ENCODE measurements at places on chromosomes 12 and 14.

GRCh38 chr14:94517641-94518257 is 8.5 kb upstream of the SERPINA12 start:
- DNase-seq, result no peak

DNA sequence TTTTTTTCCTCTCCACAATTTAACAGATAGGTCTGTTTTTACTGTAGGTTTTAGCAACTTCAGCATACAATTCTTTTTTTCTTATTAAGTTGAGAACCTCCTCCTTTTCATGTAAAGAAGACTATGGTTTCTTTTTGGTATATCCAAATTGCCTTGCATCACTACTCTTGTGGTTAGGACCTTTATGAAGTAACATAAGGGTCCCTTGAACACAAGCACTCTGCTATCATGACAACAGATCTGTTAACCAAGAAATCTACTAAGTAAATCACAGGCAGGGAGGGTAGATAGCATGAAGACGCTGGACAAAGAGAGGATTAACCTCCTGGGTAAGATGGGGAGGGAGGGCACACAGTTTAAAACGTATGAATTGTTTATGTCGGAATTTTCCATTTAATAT is 380.6 kb downstream of the CCDC91 start:
- no peak for DNase-seq

GRCh38 chr12:80710727-80711449 is 3.5 kb downstream of the MYF6 start:
- DNase-seq, result no peak

- no peak for DNase-seq
Measured at GRCh38 chr12:131454418-131455217, 256.3 kb upstream of the SFSWAP start.

GRCh38 chr12:96720363-96720705 is 186.7 kb upstream of the NEDD1 start:
- no peak for DNase-seq

DNA sequence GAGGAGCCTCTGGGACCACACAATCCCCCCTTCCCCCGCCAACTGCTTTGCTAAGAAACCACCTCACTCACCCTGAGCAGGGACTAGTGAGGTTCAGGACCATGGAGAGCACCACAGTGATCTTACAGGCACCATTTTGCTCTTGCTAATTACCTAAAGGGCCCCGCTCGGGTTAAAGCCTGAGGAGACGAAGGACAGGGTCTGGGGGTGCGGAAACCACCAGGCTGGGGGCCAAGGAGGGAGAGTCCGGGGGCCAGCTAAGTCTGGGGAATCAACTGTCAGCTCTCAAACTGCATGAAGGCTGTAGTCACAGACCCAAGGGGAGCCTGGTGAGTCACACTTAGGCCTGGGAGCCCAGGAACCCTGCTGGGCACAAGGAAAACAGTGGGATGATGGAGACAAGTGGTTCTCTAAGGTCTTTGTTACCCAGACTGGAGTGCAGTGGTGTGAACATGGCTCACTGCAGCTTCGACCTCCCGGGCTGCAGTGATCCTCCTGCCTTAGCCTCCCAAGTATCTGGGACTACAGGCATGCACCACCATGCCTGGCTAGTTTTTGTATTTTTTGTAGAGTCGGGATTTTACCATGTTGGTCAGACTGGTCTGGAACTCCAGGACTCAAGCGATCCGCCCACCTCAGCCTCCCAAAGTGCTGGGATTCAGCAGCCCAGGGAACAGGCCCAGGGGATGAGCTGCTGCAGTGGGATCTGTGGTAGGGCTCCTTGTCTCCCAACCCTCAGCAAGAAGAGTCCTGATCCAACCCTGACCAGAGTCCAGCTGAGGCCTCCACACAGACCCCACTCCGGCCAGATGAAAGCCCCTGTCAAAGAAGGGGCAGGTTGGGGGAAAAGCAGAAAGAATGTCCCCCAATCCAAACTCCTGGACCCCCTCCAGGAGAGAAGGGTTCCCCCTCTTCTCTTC is 98.8 kb downstream of the CALM1 start:
- no peak for DNase-seq

DNA sequence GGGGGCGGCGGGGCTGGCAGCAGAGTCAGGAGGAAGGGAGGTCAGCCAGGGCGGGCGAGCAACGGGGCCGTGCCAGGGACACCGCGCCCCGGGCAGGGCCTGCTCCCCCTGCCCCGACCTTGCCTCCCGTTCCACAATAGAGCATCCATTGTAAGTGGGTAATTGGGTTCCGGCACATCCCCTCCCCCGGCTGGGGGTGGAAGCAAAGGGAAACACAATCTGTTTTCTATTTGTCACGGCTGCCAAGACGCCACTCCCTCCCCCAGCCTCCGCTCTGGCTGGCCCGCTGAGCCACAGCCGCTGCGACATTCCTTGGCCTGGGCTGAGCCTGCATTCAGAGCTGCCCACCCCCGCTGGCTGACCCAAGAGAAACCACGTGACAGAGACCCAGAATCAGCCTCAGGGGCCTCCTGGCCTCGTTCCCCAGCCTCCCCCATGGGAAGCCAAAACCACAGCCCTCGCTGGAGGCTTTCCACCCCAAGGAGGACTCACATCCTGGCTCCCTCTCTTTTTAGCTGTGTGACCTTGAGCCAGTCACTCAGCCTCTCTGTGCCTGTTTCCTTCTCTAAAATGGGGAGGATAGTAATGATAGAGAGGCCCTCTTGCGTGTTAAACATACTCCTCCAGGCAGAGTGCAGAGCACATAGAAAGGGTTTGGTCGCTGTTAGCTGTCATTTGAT is 117.6 kb downstream of the SCARB1 start:
- DNase-seq, result peak; percentile 36

DNA sequence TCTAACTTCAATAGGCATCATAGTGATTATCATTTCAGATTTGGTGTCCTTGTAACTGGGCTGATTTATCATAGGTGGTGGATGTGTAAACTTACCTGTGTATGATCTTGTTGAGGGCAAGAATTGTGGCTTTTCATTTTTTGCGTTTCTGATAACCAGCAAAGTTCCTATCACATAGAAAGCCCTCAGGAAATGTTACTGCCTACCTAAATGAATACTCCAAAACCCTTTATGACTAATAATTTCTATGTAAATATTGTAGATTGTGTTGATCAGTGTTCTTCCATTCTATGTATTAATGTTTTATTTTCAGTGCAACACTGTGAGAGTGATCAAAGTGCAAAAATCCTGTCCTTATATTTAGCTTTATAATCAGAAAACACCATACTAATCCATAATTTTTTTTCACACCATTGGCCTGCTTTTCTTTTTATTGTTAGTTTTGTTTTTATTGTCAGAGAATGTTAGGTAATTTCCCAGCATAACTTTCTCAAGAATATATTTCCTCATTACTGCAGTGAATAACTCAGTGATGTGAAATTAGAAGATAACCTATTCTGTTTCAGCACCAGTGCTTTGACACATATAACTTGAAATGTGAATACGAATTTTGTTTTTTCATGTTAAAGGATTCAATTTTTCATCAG is 94.1 kb downstream of the GPHN start:
- no peak for DNase-seq

DNA sequence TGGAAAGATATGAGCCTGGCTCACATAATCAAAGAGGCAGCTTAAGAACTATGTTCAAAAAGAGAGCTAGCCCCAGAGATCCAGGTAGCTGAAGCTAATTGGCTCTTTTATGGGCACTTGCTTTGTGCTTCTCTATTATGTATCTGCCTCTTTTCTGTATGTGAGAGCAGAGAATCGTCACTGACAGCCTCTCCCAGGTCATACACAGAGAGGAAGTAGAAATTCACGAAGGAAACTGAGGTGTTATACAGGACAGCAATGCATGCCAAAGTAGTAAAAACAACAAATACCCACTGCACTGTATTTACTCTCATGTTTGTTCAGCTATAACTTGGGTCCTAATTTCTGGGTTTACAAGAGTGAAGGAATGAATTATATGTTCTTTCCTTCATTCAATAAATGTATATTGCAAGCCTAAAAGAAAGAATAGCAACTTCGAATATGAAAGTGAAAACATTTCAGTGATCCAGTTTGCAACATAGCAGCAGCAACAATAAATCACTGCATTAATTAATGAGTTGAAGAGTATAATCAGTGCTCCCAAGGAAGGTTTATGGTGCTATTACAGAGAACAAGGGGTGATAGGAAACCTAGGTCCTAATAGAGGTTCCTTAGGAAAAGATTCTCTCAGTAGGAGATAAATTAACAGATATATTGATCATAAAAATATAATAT is 47.1 kb upstream of the ATXN7L3B start:
- no peak for DNase-seq
